HT-29 (cell line): ENCODE measurements at places on chromosomes 13 and 19. TPM values are rescaled to one million over a fixed set of nuclear protein-coding genes. Genes with fewer than 3 reads are reported as not detected.

Gene PINLYP
- 0.03 TPM in 1 of 2 replicates, not detected in the other for total RNA-seq

Gene ZNF729
- total RNA-seq = not detected in 2 replicates

GRCh38 chr13:28257305-28257704 lies 119.0 kb downstream of the PAN3 start:
- DNase-seq = no peak

DNA sequence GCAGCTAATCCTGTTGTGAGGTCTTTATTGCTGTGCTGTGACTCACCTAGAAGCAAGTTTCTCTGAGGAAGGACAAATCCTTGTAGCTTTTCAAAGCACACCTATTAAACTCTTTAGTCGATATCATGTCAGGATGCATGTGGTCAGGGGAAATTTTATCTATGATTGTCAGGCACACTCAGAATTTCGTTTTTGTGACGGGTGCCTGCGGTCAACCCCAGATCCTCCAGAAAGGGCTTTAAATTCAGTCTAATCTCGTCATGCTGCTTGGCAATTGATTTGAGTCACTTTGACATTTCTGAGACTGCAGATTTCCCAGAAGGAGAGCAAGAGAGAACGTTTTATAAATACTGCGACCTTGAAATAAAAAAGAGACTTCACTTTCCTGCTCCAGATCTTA lies 316.9 kb downstream of the FGF9 start:
- DNase-seq = no peak

DNA sequence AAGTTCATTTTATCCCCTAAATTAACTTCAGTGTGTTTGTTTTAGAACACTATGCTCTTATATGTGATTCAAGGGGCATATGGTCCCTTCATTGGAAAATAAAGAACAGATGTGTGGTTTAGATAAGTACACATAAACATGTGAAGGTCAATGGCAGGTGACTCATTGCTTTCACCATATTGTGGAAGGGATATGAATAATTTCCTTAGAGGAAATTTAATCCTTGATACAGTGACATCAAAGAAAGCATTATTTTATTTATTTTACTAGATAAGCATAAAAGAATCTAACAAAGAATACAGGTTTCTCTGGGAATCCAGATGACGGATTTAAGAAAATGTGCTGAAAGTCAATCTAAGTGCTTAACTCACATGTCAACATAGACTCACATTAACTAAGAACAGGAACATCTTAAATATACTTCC lies 373.5 kb downstream of the KCTD12 start:
- DNase-seq = peak; percentile 36

GRCh38 chr19:55702131-55702627 lies 27.2 kb downstream of the EPN1 start:
- DNase-seq = no peak

DNA sequence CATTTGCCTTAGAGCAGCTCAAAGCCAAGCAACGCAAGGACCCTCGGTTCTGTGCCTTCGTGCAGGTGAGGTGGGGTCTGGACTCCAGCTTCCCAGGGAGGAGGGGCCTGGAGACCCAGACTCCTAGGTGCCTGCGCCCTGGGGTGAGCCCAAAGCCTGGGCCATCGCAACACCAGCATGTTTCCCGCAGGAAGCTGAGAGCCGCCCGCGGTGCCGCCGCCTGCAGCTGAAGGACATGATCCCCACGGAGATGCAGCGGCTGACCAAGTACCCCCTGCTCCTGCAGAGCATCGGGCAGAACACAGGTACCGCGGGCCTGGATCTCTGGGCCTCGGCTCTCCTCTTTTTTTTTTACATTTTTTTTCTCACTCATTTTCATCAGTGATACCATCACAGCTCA lies 19.6 kb downstream of the ARHGEF1 start:
- DNase-seq = no peak

DNA sequence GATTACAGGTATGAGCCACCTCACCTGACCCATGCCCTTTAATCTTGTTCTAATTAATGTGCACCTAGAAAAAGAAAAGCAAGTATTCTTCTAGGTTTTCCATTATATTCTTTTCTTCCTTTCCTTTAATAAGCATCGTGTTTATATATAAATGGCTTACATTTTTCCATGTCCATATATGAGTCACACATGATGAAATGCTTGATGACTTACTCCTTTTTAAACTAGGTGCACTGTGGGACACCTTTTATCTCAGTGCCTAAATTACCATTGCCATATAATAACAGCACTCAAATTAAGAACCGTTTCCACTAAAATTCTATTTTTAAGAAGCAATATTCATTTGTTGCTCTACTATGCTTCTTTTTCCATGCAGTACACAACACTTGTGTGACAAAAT lies 363.3 kb downstream of the LIG4 start:
- no peak for DNase-seq

- no peak for DNase-seq
These were observed 7.0 kb upstream of the PVR start for GRCh38 chr19:44636439-44637389.
